ENCODE measurements at places on chromosomes 1 and 21.

- no peak for DNase-seq
Observed at GRCh38 chr1:159196543-159196942, 8.1 kb upstream of the ACKR1 start.

DNA sequence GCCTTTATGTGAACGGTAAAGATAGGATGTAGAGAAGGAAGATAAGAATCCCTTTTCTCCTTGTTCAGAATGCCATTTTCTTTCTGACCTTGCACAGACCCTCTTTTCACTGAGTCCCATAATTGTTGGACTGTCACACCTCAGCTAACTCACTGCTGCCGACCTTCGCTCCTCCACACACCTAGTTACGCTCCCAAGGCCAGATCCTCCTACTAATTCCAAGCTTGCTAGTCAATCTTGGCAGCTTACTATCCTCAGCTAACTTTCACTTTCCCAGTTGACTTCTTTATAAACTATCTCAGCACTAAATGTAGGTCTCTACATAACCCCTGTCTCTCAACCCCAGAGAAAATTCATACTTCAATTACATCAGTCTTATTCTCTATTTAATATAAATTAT is 471.8 kb upstream of the PRMT6 start:
- no peak for DNase-seq

GRCh38 chr1:87236585-87236984 is 92.1 kb upstream of the LMO4 start:
- DNase-seq: no peak

- no peak for DNase-seq
Observed at GRCh38 chr21:31781737-31782136, 49.8 kb upstream of the SCAF4 start.

DNA sequence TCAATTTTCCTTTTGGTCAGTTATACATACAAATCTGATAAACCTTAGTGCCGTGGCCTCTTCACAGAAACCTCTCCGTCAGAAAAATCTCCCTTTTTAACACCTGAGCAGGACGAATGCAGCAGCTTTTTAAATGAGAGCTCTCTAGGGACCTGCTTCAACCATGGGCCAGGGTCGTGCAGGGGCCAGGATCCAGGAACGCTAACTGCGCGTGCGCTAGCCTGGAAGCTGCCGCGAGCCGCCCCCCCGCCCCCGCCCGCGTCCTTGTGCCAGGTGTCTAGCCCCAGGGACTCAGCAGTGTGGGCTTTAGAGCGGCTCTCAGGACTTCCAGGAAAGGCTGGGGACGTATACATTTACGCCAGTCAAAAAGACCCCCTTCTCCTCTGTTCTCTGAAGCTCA is 136.8 kb upstream of the FMN2 start:
- no peak for DNase-seq

DNA sequence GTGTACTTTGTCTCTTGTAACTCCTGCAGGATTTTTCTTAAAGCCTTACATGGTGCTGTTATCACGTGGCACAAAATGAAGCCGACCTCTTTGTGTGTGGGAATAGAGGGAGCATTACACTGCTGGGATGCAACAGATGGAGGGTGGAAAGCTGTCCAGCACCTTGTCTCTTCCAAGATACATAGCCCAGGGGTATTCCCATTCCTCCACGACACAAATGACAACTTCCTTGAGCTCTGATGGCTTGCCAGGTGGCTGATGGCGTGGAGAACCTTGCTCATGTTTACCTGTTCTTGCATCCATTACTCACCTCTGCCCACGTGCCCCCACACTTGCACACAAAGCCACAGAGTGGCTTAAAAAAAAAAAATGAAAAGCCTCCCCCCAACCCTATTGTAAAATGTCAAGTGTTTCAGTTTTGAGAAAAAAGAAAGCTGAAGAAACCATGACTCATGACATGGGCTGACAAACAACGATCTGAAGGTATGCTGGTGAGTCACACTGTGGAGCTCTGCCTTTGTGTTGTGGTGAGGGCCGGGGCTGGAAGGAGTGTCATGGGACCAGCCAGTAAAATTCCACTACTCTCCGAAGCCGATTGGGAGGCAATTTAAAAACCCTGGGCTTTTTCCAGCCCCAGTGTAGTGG is 32.0 kb upstream of the ATP5PO start:
- peak; percentile 38 for DNase-seq

DNA sequence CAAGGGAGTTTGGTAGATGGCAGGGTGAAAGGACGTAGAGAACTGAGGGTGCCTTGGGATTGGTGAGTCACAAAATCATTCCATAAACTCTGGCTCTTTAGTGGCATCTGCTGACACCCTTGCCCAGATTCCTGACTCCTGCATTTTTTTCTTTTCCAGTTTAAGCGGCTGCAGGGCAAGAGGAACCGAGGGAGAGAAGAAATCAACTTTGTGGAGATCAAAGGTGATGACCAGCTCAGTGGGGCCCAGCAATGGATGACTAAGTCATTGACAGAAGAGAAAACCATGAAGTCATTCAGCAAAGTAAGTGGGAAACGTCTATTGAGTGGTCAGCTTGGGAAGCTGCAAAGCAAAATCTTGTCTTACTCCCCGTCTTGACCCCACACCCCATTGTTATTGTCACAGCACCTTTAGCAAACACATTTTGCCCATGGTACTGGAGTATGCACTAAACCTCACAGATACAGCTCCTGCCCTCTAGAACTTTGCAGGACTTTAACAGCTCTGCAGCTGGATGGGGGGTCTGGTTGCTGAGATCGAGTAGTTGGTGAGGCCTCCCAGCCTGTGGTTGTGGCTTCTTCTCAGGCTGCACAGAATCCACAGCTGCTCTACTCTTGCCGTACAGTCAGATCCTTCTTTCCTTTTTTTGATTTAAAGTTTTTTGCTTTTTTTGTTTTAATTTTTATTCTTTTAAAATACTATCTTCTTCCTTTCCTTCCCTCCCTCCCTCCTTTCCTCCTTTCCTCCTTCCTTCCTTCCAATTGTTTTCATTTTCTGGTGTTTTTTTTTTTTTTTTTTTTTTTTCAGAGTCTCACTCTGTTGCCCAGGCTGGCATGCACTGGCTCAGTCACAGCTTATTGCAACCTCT is 21.9 kb downstream of the SH2D2A start:
- no peak for DNase-seq

DNA sequence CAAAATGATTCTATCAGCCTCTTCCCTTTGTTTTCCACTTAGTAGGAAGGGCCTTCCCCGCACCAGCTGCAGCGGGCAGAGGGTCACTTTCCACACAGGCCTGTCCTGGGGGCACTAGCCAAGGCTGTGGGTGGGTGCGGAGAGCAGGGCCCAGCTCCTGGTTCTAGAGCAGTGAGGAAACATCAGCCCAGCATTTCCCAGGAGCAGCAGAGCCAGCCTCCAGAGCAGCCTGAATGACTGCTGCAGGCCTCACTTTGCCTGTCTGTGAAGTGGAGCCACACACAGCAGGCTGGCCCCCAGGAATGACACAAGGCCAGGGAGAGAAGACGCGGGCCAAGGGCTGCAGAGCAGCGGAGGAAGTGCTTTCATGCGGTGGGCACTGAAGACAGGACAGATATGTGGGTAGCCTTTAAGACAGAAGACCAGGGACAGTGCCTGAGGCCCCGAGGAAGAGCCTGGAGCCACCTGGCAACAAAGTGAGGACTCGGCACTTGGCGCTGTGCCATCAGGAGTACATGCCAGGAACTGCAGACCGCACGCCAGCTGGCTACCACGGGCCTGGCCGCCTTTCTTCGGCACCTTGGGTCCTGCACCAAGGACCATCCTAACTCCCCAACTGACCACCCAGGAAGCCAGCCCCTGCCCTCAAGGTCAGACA is 42.0 kb downstream of the ACOT7 start:
- DNase-seq: no peak

GRCh38 chr1:53769780-53770179 is 30.8 kb upstream of the GLIS1 start:
- DNase-seq: no peak

DNA sequence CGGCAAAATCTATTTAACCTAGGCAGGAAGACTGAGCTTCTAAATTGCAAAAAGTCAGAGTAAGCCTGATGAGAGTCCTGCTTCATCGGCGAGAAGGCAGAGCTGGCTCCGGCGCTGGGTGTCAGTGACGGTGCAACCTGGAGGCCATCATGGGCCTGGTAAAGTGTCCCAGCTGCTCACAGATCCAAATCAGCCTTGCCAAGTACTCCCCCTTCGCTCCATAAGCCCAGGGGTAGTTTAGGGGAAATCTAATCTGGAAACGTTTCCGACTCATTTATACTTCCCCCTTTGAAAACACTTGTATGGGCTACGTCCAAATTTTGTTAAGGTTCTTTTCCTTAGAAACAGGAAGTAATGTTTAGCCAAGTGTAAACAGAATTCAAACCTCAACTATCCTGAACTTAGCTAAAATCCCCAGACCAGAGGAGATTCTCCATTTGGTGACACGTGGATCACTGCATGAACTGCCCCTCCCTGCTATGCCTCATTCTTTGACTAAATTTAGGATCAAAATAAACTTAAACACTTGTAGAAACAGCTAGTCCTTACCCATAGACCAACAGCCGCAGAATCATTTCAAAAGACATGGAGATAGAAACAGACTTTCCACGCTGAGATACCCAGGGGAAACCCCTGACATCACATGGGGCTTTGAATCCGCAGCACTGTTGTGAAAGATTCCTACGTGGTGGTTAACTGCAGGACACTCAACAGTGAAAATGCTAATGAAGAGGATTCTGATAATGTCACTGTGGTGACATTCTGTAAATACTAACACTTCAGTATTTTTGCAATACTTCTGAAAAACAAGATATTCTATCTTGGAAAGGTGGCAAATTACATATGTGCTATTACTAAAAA is 172.7 kb downstream of the TGFBR3 start:
- no peak for DNase-seq

DNA sequence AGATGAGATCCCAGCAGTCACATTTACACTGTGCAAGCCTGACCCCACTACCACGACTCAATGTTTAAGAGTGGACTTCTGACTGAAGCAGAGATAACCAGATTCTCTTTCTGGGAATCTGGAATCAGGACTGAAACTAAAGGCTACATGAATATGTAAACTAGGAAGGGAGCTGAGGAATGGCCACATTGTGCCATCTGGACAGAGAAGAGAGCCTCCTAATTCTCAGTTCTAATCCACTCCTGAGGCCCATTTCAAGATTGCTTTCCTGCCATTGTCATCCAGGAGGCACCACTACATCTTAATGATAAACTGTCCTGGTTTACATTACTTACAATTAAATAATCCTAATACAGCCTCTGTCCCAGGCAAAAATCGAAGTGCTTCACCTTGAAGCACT is 6.5 kb downstream of the PAXBP1 start:
- DNase-seq: no peak

DNA sequence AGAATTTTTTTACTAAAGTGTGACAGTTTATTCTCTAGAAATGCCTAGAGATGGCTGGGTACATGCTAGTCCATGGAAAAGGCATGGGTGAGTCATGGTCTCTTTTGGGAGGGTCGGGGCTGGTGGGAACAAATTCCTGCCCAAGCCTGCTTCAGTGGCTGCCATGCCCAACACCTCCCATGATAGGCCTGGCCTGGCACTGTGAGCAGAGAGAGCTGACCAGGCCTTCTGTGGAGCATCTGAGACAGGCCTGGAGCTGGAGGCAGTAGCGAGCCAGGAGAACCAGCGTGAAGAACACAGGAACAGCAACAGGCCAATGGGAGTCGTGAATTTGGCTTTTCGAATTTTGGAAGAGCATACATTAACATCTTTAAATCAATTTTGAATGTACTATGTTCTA is 209.2 kb downstream of the SDCCAG8 start:
- DNase-seq: no peak

- DNase-seq: no peak
Observed at GRCh38 chr1:28950006-28950405, 35.6 kb downstream of the EPB41 start.

GRCh38 chr1:115649964-115650363 is 8.2 kb downstream of the VANGL1 start:
- no peak for DNase-seq

DNA sequence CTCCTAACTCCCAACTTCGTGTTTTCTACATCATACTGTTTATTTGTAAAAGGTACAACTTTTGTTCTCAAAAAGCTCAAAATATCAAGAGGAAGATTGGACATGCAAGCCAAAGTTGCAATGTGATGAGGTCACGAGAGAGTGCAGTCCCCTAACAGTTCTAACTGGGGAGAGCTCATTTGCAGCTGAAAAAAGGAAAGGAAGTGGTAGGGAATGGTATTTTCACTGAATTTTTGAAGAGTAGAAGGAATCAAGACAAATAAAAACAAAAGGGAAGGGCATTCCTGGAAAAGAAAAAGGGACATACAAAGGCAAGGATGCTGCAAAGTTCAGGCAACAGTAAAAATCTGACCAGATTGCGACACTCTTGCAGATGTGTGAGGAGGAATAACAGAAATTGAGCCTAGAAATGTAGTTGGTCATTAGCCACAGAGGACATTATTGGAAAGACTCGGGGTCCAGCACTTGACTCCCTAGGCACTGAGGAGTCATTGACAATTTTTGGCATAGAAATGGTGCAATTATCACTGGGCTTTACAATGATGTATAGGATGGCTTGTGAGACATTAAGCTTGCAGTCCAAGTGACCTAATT is 67.9 kb downstream of the TBX15 start:
- DNase-seq: no peak

- peak; percentile 37 for DNase-seq
Observed at GRCh38 chr1:31064718-31065309, 703 bp downstream of the PUM1 start.

- no peak for DNase-seq
Observed at GRCh38 chr1:94544706-94545490, 3.3 kb upstream of the F3 start.

DNA sequence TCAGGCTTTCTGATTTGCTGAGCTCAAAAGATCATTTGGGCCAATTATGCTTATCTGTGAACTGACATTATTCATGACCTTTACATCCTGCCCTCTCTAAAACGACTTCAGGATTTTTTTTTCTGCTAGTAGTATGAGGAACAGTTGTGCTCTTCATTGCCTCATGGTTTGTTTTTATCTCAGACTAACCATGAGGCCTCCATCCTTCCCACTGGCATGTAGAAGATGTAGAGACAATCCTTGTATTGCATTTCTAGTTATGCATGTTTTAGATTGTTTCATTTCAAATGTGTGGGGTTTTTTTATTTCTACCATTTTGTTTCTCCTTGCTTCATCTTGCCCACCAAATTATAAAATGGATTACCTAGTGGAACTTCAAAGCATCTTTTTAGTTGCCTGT is 82.8 kb upstream of the C1orf87 start:
- no peak for DNase-seq

DNA sequence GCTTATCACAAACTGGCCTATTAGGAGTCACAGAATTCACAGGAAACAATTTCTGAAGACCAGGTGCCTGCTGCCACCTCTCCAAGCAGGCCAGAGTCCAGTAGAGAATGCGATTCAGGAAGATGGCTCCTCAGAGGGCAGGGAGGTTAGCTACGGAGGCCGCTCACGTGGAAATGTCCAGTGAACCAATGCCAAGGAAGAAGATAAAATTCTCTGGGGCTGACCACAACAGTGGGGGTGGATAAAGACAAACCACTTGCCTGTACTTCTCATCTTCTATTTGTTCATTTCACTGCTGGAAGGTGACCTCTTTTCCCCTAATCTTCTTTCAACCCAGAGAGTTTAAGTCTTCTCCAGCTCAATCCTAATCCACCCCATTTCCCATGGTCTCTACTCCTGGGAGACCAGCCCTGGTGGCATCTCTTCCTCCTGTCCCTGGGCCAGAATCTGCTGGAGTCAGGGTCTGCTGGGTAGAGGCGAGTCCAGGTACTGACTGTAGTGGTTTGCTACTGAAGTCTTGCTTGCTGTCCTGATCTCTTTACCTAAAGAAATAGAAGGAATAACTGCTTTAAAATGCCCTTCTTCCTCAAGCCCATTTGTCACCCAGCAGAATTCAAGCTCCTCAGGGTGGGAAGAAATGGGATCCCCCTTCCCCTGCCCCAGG is 3.2 kb downstream of the PSRC1 start:
- DNase-seq: no peak

GRCh38 chr1:177753655-177754054 is 216.2 kb downstream of the SEC16B start:
- no peak for DNase-seq

- DNase-seq: no peak
Observed at GRCh38 chr1:175405766-175406165, 213.2 kb upstream of the KIAA0040 start.

Data from SK-N-SH (cell line).